ENCODE measurements at places on chromosomes 6 and 20. TPM values are rescaled to one million over a fixed set of nuclear protein-coding genes. Genes with fewer than 3 reads are reported as not detected.

DNA sequence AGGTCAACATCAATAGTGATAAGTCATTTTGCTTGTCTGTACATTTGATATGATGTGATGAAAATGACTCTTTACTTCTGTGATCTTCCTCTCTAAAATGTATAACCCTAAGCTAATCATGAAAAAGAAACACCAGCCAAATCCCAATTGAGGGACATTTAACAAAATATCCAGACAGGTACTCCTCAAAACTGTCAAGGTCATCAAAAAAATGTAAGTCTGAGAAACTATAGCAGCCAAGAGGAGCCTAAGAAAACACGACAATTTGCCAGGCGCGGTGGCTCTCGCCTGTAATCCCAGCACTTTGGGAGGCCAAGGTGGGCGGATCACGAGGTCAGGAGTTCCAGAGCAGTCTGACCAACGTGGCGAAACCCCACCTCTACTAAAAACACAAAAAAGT is 708.5 kb upstream of the ID4 start:
- DNase-seq, result no peak

DNA sequence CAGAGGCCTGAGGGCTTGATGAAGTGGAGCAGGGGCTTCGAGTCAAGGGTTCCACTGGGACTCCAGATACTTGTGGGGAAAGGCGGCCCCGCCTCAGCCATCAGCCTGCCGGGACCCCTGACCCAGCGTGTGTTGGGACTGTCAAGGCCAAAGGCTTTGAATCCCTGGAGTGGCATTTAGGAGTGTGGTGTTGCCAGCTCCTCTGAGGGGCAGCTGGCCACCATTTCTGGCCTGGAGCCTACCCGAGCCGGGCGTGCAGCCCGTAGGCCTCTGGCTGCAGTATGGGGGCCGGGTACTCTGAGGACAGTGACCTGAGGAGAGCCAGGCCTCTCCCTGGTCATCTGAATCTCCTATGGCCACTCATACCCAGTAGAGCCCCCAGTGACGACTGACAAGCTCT is 40.0 kb downstream of the RRBP1 start:
- peak; percentile 38 for DNase-seq

- no peak for DNase-seq
Measured at GRCh38 chr6:140956571-140957369, 1176.0 kb upstream of the GJE1 start.

DNA sequence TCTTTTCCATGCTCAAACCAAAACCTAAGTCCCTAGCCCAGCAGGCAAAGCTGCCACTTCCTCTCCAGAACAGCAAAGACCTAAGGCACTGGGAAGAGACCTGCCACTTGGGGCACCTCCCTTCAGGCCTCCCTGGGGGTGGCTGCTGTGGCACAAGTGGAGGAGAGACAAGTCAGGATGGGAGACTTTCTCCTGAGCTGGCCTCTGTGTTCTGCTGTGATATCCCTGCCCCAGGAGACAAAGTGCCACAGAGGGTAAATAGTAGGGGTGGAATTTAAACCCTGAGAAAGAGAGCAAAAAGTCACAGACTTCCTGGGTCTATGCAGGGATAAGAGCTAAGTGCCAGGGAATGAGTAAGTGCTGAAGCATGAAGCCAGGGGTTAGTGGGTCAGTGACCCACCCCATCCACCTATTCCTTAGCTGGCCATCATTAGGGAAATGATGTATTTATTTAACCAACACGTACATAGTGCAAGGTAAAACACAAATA is 84.2 kb downstream of the MRPL14 start:
- DNase-seq, result peak; percentile 69

DNA sequence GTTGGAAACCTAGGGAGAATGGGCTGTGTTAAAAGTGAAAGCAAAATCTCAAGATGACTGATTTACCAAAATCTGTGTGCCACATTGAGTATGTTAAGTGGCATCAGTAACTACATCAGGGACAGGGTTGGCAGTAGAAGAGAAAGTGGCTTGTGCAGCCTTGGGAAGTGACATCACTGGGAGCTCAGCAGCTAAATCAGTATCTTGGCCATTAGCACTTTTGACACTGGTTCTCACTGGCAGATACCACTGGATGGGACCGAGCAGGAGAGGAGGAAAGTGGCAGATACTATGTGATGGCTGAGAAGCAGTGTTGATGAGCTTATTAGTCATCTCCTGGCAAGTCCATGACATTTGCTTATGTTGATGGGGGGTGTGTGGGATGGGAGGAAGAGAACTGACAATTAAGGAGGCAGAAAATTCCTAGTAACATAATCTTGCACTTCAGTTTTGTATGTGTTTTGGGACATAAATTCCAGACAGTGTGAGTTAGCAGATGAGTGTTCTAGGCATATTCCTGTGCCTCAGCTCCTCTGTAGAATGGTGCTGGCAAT is 322.2 kb downstream of the SOX4 start:
- peak; percentile 78 for DNase-seq

DNA sequence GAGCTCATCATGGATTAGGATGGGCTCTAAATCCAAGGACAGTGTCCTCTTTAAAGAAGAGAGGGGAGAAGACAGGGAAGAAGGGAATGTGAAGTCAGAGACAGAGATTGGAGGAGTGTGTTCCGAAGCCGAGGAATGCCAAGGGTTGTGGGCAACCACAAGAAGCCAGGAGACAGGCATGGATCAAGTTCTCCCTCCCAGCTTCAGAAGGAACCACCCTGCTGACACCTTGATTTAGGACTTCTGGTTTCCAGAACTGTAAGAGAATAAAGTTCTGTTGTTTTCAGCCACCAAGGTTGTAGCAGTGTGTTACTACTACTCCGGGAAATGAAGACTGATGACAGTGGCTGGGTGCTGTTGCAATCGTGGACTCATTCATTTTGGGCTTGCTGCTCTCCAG is 120.1 kb downstream of the RPS12 start:
- DNase-seq, result no peak

- DNase-seq, result no peak
Measured at GRCh38 chr20:965956-966355, 36.2 kb downstream of the RSPO4 start.

DNA sequence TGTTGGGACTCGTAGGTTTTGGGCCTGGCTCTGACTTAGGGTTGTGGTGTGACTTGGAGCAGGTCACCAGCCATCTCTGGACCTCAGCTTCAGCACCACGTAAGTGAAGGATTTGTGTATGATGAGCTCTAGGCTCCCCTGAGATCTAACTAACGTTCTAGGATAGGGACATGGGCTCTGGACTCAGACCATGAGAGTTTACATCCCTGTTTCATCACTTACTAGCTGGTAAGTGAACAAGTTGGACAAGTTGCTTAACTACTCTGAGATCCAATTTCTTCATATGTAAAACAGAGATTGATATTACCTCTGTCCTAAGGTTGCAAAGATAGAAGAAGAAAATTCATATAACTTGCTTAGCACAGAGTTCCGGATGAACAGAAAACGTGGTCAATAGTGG is 20.3 kb upstream of the PNPLA1 start:
- DNase-seq, result no peak

DNA sequence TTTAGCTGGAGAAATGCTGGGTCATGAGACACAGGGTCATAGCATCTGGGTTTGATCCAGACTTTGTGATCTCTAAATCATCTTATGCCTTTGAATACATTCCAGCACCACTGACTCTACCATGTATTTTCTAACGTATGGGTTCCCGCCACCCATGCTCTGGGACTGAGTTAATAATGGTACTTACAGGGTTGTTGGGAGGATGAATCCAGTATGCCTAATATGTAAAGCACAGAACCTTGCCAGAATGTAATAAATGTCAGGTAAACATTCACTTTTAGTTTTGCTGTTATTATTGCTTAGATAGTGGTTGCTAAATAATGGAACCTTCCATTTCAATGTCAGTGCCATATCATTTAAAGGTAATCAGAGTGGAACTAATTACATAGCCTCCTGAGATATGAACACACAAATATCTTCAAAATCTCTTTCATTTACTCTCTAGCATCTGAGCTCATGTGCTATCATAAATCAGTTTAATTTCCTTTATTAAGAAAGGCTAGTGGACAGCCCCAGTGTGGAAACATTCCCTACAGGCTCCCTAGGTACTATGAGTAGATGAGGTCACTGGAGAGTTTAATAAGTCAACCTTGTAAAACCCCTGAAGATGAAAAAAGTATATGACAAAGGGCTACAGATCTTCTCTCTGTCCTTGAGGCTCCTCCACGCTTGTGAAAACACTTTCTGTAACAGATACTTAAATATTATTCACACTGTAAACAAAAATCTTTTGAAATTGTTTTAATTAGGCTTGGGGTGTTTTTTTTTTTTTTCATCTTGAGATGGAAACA is 226.6 kb downstream of the ALDH8A1 start:
- DNase-seq, result no peak

GRCh38 chr6:4804095-4804494 is 27.9 kb downstream of the CDYL start:
- peak; percentile 90 for DNase-seq

The PKIB gene
- total RNA-seq, result 3.5 TPM

The DUSP15 gene
- total RNA-seq, result 1.2 TPM
